ENCODE measurements at places on chromosomes 2 and 18. TPM values are rescaled to one million over a fixed set of nuclear protein-coding genes. Genes with fewer than 3 reads are reported as not detected.

GRCh38 chr2:190840569-190841172 lies 40.0 kb upstream of the GLS start:
- DNase-seq: no peak

DNA sequence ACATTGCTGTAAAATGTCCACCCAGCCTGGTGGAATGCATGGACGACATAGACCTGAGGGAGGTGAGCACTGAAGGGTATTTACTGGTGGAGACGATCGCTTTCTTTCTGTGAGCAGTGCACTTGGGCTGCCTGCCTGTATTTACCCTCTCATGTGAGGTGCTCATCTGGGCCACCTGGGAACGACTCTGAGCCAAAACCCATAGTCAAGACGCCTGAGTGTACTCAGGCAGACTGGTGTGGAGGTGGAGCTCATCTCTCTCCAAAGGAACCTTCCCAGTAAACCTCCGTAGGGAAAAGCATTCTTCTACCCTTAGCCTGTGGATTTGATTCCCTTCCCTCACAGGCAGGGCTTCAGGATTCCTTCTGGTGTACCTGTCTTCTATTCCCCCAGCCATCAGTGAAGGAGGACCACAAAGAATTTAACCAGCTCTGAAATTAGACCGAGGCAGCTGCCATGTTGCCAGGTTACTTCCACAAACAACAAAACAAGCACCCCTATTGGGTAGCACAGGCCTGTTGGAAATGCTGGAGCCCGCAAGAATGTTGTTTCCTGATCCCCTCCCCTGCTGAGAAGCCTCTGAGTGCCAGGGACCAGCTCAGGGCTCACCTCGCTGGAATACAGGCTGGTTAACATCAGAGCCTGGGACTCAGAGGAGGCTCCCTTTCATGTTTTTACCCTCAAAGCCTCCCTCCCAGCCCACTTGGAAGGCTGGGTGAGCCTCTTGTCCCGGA lies 47.5 kb upstream of the TXNDC2 start:
- DNase-seq: no peak

DNA sequence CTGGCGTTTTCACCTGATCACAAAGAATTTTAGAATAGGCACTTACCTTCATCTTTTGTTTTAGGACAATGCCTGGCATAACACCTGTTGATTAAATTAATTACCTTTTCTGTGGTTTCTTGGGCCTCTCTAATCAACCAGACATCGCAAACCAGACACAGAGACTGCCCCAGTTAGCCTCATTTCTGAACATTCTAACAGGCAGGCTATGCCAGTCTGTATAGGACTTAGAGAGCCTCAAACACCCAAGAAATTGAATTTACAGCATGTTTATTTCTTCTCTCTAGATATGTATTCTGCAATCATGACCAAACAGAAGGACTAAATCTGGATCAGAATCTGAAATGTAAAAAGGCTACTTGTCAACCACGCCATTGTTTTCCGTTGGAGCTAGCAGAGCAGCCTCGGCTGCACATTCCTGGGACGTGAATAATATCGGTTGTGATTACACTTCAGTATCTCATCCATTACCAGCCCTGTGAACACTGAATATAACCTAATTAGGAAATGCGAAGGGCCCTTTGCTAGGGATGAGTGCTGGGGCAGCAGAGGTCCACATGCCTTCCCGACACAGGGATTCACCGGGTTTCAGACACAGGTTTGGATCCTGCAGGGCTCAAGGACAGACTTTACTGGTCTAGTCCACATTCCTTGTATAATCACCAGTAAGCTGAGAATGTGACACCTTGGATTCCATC lies 17.5 kb upstream of the CDC42EP3 start:
- DNase-seq: no peak

DNA sequence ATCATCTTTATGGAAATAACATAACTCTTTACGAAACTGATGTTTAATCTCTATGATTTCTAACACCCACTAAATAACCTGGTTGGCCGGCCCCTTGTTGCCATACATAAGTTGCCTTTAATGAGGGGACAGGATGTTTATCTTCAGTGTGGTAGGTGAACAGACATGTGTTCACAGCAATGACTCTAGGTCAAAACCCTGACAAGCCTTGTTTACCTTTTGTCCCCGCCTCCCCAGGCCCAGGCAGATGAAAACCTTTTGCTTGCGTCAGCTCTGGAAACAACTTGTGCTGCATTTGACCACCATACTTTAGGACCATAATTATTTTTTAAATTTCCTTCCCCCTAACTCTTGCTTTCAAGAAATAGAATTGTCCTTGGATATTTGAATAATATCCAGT lies 2.9 kb upstream of the DSG4 start:
- no peak for DNase-seq

- DNase-seq: no peak
These were observed 241.4 kb downstream of the SLC8A1 start for GRCh38 chr2:40210344-40210967.

- no peak for DNase-seq
These were observed 21.2 kb downstream of the CAPG start for GRCh38 chr2:85388878-85389538.

DNA sequence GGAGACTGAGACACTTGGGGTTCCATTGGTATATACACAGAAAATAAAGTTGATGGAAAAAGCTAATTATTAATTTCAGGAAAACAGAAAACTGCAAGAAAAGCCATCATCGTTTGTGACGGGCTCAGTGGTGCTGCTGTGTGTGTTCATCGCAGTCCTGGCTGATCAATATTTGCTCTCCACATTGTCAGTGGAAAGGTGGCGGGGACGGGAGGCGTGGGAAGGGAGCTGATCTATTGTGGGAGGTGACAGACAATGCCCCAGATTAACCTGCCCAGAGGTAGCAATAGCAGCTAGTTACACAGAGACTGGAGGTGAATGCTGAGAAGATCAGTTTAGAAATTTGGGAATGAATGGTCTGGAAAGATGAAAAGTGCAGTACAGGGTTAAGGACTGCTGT lies 50.0 kb upstream of the CTDP1 start:
- DNase-seq: no peak

IL37 gene
- not detected for total RNA-seq

POTEF gene
- total RNA-seq: not detected

UGT1A6 gene
- 58.4 TPM for total RNA-seq

Data from esophagus squamous epithelium (tissue), 5 donors.